ENCODE measurements at places on chromosomes 6 and 20.
A peak's percentile ranks its signal among the peaks of the same experiment; 100 is the strongest.

GRCh38 chr20:50652702-50653294, 38.5 kb downstream of the RIPOR3 start:
- no peak for DNase-seq

GRCh38 chr20:6185268-6185667, 62.4 kb upstream of the FERMT1 start:
- no peak for DNase-seq

- DNase-seq, result no peak
Observed at GRCh38 chr6:3449750-3450305, 7.0 kb downstream of the SLC22A23 start.

- DNase-seq, result no peak
Observed at GRCh38 chr6:48426636-48427035, 315.6 kb upstream of the PTCHD4 start.

- no peak for DNase-seq
Observed at GRCh38 chr6:28710466-28711191, 184.9 kb downstream of the GPX5 start.

DNA sequence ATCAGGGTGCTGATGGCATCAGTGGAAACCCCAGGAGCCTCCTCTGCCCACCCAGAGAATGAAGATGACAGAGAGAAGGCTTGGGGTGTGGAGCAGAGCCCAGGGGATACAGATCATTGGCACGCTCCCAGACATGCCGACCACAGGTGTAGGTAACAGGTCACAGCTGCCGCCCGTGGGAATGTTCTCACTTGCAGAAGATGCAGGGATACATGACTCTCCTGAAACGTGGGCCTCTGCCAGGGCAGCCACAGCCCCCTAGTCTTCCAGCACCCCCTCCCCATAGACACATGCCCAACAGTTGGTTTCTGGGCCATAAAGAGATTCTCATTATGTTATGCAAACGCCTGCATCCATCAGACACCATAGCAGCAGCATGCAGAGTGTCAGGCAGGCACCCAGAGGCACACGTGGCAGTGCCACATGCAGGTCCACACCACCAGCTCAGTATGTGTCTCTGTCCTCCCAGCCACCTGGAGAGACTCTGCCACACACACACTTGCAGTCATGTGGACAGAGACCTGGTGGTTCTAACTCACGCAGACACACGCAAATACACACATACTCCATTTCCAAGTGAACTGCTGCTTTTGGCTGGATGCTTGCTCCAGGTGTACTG, 45.5 kb downstream of the LRFN2 start:
- DNase-seq, result peak; percentile 85

DNA sequence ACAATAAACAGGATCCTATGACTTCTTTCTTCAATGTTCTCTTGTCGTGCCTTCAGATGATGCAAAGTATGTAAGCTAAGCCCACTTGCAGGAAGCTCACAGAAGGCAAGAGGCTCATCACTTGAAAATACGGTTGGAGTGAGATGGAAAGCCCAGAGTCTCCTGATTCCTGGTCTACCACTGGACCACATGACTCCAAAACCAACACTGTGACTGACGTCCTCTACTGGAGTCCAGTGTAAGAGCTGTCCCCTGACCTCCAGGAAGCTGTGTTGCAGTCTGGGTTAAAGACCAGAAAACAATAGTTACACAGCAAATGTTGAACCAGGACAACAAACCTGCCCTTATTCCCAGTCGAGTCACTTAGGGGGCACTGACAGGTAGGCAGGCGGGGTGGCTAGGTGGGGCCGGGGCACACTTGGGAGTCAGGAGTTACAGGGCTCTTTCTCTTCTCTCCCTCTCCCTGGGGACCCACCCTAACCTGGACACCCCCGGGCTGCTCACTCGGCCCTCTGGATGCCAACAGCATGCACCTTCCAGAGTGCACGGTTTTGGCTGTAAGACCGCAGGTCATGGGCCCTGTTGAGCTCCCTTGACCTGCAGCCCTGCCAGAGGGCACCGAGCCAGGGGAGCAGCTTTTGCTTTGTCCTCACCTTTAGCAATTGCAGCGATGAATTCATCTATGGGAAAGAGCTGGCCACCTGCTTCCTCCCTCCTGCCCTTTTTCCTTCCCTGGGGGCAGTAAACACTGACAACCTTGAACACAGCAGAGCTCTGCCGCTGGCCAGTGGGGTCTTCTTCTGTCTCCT, 7.4 kb downstream of the PCK1 start:
- no peak for DNase-seq

GRCh38 chr20:40782043-40782368, 93.0 kb upstream of the MAFB start:
- DNase-seq, result no peak

- DNase-seq, result no peak
Observed at GRCh38 chr6:154457881-154458284, 52.6 kb downstream of the CNKSR3 start.

- DNase-seq, result no peak
Observed at GRCh38 chr6:115573861-115574260, 486.8 kb downstream of the FRK start.

- DNase-seq, result no peak
Observed at GRCh38 chr6:138113588-138114210, 6.5 kb upstream of the PERP start.

GRCh38 chr6:112571488-112572270, 224.5 kb downstream of the RFPL4B start:
- DNase-seq, result peak; percentile 58

DNA sequence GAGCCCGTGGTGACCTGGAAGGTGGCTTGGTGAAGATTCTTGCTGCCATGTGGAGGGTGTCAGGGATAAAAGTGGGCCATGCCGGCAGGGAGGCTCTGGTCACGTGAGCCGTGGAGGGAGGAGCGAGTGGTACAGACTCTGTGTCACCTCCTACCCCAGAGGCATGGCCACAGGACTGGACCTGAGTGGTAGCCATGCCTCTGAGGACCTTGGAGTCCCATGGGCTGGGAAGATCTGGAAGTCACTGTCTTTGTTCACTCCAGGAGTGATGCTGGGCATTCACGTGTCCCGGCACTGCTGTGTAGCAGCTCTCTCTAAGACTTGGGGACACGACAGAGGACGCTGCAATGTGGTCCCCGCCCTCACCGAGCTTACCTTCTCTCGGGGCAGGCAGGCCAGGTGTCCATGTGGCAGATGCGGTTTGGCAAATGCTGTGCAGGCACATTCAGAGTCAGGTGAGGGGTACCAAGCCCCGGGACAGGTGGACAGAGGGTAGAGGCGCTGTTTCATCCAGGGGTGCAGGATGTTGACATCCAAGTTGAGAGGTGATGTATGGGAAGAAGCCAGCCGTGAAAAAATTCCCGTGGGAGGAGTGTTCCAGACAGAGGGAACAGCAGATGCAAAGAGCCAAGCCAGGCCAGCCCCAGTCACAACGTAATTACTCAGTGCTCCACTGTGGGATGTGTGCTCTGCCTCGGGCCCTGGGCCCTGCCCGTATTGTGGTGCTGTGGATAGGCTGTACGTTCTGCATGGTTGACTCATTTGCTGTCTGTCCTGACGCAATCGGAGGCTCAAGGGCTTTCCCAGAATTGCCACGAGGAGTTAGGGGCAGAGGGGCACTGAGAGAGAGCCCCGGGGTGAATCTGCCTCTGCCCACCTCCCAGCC, 307.8 kb downstream of the TAF4 start:
- DNase-seq, result no peak

DNA sequence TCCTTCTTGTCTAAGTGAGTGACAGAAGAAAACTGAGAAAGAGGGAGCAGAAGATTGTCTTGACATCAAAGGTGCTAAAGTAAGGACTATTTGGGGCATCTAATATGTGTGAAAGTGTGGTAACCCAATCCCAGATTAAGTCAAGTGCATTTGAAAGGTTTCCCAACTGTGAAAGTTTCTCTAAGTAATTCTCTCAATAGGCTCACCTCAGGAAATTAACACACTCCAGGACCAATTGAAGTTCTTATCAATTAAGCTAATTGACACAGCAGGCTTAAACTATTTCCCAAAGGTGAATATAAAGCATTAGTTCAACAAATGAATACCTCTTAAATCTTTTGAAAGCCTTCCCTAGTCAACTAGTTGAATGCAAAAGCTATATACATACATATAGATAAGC, 212.8 kb upstream of the FUT9 start:
- DNase-seq, result no peak

GRCh38 chr20:2402271-2402980, 21.7 kb downstream of the TGM6 start:
- DNase-seq, result no peak

DNA sequence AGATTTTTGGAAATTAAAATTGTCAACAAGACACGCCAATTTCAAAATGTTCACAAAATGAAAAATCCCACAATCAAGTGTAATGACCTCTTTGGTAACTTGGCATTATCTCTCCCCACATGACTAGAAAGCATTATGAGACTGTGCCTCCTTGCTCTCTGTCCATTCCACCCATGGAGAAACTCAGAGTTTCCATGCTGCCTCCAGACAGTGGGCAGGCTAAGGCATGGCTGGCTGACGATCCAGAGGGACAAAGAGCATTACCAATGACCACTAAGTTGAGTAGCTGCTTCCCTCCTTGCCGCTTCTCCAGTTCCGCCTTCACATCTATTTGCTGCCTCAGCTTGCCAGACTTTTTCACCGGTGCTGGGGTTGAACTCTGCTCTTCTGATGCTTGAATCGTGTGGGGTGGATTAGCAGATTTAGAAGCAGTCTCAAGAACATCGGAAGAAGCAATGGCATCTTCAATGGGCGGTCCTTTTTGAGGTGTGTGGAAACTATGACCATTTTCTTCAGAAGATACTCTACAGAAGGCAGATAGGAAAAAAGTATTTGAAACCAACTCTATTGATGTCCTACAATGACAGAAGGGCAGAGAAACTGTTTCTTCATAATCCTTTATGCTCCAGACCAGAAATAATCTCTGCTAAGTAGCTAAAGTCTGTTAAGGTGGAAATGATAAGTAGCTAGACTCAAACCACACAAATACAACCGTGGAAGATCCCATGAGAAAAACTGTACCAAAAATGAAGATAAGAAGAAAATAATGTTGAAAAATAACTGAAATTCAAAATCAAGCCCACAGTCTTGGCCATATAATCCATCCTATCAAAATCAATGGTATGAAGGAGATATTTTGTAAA, 47.5 kb upstream of the ALDH8A1 start:
- DNase-seq, result no peak

DNA sequence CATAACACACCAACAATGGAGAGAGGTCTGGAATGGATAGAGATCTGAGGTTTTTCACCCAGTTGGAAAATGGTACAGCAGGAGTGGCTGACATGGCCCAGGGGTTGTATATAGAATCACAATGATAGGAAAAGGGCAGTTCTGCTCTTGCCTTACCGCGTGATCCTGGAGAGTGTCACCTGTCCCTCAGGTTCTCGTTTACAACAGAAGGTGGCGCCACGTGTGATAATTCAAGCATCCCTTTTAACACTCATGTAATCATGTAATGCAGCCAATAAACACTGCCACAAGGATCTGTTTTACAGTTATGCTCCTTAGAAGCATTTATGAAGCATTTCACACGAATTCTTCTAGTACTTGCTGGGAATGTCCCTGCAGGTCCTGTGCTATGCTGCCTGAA, 12.9 kb upstream of the WFDC2 start:
- no peak for DNase-seq

DNA sequence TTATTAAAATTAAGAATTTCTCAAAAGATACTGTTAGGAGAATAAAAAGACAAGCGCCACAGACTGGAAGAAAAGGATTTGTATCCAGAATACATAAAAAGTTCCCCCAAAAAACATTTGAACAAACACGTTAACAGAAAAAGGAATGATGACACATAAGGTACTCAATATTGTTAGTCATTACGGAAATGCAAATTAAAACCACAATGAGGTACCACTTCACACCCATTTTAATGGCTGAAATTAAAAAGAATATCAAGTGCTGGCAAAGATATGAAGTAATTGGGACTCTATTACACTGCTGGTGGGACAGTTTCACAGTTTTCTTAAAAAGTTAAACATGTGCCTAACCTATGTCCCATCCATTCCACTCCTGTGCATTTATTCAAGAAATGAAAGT, 51.4 kb downstream of the HECA start:
- DNase-seq, result no peak

- no peak for DNase-seq
Observed at GRCh38 chr20:56981301-56981700, 285.1 kb downstream of the BMP7 start.

- no peak for DNase-seq
Observed at GRCh38 chr6:51464956-51465355, 622.5 kb downstream of the PKHD1 start.

GRCh38 chr20:19729672-19730071, 28.4 kb upstream of the RIN2 start:
- no peak for DNase-seq

GRCh38 chr20:17938871-17939619, 29.5 kb downstream of the SNX5 start:
- DNase-seq, result peak; percentile 55

GRCh38 chr6:113526553-113526952, 330.6 kb upstream of the MARCKS start:
- no peak for DNase-seq

DNA sequence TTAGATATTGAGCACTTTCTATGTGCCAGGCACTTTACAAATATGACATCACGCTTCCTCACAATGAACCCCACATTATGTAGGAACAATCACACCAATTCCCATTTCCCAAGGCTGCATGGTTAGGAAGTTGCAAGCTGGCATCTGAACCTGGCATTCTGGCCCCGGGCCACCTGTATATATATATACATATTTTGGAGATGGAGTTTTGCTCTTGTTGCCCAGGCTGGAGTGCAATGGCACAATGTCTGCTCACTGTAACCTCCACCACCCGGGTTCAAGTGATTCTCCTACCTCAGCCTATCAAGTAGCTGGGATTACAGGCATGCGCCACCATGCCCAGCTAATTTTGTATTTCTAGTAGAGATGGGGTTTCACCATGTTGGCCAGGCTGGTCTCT, 30.4 kb downstream of the SRC start:
- DNase-seq, result no peak

DNA sequence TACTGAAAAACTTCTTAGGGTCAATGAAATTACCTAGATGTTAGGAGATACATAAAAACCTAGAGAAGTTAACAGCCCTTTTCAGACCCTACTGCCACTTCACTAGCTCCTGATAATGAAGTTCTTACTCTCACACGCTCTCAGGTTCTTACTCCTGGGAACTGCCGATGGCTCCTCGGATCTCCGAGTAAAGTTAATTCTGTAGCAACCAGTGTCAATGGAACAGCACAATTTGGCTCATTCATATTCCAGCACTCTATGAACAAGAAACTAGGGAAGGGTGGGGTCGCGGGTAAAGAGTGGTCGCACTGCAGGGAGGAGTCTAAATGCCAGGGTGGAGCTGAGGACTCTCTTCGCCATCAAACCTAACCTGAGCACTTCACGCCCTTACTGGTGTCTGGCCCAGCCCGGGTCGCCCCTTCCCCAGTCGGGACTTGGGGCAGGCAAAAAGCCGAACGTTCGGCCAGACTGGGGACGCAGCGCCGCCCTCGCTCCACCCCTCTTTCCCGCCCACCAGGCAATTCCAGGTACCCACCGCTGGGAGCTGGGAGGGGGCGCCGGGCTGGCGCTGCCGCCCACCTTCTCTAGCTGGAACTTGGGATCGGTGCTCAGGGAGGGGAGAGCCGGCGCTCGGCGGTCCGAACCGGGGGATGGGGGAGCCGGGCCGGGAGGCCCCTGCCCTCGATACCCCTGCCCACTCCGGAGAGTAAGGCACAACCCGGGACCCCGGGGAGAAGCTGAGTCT, 744 bp downstream of the RAB23 start:
- peak; percentile 16 for DNase-seq

- no peak for DNase-seq
Observed at GRCh38 chr6:2748183-2748582, 2.5 kb downstream of the MYLK4 start.

GRCh38 chr6:2993755-2994317, 5.9 kb upstream of the NQO2 start:
- DNase-seq, result no peak

- peak; percentile 77 for DNase-seq
Observed at GRCh38 chr20:59603176-59603575, 1.2 kb upstream of the PHACTR3 start.

- DNase-seq, result no peak
Observed at GRCh38 chr6:37298958-37299357, 41.0 kb upstream of the TMEM217 start.

All from posterior cingulate gyrus (tissue), 11 donors.